Vagina (tissue), 2 donors: ENCODE measurements at places on chromosomes 16 and 17.

DNA sequence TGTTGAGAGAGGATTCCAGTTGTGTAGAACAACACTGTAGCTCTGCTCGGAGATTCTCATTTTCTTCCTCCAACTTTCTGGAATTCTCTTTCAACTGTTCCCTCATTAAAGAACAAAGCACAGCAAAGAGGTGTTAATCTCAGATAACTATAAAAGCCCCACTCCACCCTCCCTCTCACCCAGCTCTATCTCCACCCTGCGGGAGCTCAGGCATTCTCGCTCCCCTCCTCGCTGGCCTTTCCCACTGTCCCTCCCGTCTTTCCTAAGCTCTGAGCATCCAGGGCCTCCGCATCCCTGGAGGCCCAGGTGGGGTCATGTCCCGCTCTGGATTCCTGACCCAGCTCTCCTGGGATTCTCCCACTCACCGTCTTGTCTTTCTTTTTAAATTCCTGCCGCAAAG lies 35.1 kb downstream of the DHX38 start:
- peak; percentile 40 for DNase-seq

- DNase-seq = no peak
These were observed 15.7 kb downstream of the MVP start for GRCh38 chr16:29835926-29836325.

DNA sequence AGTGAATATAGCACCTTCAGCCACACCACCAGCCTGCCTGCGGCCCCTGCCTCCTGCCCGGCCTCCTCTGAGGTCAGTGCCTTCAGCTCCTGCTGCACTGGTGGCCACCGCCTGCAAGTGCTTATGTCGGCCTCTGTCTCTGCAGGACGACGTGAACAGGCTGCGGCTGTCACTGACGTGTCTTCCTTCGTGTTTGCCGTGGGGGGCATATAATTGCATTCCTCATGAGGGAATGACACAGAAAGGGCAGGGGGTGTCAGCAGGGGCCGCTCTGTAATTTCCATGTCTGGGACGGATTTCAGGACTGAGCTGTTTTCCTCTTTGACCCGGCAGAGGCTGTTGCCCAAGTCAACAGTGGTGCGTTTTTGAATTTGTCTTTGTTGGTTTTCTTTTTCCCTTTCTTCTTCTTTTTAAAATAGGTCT lies 28.5 kb downstream of the CMIP start:
- no peak for DNase-seq

DNA sequence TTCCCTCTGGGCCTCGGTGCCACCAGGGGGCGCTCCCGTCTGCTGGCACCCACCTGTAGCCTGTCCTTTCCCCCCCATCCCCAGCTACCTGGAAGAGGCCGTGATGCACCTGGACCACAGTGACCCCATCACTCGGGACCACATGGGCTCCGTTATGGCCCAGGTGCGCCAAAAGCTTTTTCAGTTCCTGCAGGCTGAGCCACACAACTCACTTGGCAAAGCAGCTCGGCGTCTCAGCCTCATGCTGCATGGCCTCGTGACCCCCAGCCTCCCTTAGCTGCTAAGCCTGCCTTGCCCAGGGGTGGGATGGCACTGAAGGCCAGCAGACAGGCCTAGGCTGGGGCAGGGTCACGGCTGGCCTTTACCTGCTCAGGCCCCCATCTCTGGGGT lies 818 bp upstream of the NRN1L start:
- peak; percentile 77 for DNase-seq

- DNase-seq = no peak
These were observed 186.0 kb downstream of the COPRS start for GRCh38 chr17:31673076-31673475.

GRCh38 chr17:46984892-46985291 lies 5.8 kb upstream of the RPRML start:
- DNase-seq = no peak

GRCh38 chr16:66447491-66447890 lies 20.4 kb downstream of the BEAN1 start:
- DNase-seq = no peak

DNA sequence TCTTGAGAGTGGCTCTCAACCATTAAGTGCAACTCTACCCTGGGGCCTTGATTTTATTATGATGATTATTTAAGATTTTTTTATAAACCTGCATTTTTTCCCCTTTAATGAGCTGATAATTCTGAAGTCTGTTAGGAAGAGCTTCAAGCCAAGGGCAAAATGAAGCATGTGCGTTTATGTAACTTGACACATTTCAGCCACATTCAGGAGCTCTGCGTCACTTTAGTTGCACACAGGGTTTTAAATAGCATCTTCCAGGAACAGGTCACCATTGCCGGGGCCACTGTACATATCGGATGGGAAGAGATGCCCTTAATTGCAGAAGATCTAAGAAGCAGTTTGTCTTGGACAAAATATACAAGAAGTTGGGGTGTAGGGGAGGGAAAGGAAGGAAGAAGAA lies 89.6 kb downstream of the BMERB1 start:
- no peak for DNase-seq

DNA sequence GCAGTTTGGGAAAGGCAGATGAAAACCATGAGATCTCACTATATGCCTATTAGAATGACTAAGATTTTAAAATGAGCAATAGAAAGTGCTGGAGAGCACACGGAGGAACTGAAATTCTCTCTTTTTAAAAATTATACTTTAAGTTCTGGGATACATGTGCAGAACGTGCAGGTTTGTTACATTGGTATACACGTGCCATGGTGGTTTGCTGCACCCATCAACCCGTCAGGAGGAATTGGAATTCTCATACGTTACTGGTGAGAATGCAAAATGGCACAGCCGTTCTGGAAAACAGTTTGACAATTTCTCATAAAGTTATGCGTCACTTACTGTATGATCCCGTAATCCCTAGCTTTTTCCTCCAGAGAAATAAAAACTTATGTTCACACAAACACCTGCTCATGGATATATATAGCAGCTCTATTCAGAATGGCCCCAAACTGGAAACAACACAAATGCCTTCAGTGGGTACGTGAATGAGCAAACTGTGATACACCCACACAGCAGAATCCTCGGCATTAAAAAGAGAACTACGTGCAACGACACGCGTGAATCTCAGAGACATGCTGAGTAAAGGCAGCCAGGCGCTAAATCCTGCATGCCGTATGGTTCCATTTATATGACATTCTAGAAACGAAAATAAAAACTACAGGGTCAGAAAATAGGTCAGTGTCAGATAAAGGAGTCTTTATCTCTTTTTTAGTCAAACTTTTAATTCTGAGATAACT lies 11.8 kb downstream of the PIK3R6 start:
- DNase-seq = no peak

DNA sequence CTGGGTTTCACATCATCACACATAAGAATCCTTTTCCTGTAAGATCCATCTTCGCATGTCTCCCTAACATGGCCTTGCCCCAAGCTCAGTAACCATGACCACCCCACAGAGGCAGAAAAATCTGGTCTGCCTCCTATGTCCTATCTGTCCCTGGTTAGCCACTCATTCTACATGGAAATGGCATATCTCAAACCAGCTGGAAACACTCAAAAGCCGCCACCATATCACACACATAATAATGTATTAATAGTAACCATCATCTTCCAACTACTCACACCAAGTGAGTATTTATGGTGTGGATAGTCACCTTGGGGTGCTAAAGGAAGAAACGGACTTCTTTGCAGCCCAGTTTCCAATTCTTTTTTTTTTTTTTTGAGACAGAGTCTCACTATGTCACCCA lies 11.4 kb downstream of the FAM117A start:
- no peak for DNase-seq

DNA sequence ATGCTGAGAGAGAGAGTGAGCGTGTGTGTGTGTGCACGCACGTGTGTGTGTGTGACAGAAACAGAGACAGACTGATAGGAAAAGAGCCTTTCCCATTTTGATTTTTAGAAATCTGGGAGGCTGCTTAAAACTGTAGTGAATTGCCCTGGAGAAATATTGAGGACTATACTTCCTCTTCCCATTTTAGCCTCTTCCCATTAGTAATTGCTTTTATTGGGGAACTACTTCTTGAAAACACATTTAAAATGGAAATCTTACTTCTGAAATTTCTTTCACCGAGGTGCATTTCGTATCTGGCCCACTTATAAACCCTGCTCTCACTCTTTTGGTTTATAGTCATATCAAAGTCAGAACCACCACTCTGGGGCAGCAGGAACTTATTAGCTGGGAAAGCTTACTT lies 47.1 kb downstream of the NUP93 start:
- no peak for DNase-seq

GRCh38 chr17:75457047-75457654 lies 716 bp downstream of the TMEM94 start:
- no peak for DNase-seq

DNA sequence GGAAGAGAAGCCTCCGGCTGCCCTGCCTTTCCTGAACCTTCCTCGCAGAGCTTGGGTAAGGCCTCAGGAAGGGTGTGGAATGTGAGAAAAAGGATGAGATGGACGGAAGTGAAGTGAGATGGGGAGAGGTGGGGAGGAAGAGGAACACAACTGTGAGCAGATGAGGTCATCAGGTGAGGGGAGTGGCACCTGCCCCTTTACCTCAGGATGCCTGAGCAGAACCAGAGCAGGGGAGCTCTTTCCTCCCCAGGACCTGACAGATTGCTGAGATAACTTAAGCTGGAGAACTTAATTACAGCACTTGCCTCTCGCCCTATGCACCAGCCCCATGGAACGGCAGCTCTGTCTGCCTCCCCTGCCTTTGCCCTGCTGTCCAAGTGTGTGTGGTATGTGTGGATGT lies 29.8 kb downstream of the TMEM132E start:
- DNase-seq = no peak

- DNase-seq = no peak
These were observed 16.8 kb upstream of the EMP2 start for GRCh38 chr16:10597187-10597601.

DNA sequence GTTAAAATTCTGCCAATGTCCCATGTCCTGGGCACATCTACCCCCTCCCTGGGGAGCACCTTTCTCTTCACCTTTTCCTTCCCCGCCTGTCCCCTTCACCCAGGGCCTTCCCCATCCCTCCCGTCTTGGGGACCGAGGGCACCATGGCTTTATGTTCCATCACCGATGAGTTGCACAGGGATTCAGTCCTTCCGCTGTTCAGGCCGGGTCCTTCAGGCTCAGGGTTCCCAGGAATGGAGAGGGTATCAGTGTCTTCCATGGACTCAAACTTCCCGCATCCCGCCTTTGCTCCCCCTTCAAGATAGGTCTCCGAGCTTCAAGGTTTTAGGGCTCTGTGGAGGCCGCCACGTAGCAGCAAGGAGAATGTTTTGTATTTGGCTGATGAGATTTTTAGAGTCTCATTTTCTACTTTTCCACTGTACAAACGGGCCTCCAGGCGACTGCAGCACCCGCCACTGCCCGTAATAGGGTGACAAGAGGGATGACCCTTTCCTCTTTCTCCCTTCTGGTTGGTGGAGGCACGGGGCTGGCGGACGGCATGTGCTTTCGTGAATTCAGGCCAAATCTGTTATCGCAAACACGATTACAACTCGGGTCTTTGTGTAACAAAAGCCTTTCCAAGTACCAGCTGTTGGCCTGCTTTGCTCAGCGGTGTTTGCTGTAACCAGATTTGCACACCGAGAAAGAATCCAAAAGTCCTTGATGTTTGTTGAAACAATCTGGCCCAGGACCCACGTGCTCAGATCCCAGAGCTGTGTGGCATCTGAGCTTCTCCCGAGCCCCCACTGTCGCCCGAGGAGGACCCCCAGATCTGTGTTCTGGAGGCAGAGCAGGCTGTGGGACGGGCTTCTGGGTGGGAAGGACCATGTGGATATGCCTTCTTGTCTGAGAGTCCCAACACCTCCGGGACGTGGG lies 236.3 kb downstream of the SEC14L1 start:
- DNase-seq = no peak
